ENCODE measurements at places on chromosomes 1 and 21. TPM values are rescaled to one million over a fixed set of nuclear protein-coding genes. Genes with fewer than 3 reads are reported as not detected.
A peak's percentile ranks its signal among the peaks of the same experiment; 100 is the strongest.

DNA sequence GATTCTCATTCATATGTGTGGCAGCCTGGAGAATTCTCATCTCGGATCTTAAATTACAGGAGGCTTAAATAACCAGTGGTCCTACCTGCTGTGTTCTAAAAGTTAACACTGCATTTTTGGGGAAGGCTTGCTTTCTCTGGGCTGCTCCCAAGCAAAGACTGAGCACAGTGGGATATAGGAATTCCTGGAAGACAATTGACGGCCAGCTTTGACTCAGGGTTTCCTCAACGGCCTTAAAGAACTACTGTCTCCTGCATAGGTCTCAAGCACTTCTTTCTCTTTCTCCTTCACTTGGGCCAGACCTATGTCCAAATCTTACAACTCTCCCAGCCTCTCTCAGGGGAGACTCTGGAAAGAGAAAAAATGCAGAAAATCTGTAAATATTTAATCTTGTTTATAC lies 1.0 kb upstream of the KRTAP13-3 start:
- no peaks in the 10 kb centered on the region for H3K4me1 ChIP-seq
- no peak overlapping the region for H3K4me3 ChIP-seq
- H3K36me3 ChIP-seq, result no peaks in the 10 kb centered on the region
- no peak for DNase-seq

- no peak for DNase-seq
- no peak overlapping the region for H3K27ac ChIP-seq
- peak overlapping the region; percentile 30 for H3K4me3 ChIP-seq
- H3K4me1 ChIP-seq, result peaks cover 6% of the 10 kb centered on the region
- H3K36me3 ChIP-seq, result no peaks in the 10 kb centered on the region
These were observed 1.6 kb upstream of the BARHL2 start for GRCh38 chr1:90718411-90719329.

DNA sequence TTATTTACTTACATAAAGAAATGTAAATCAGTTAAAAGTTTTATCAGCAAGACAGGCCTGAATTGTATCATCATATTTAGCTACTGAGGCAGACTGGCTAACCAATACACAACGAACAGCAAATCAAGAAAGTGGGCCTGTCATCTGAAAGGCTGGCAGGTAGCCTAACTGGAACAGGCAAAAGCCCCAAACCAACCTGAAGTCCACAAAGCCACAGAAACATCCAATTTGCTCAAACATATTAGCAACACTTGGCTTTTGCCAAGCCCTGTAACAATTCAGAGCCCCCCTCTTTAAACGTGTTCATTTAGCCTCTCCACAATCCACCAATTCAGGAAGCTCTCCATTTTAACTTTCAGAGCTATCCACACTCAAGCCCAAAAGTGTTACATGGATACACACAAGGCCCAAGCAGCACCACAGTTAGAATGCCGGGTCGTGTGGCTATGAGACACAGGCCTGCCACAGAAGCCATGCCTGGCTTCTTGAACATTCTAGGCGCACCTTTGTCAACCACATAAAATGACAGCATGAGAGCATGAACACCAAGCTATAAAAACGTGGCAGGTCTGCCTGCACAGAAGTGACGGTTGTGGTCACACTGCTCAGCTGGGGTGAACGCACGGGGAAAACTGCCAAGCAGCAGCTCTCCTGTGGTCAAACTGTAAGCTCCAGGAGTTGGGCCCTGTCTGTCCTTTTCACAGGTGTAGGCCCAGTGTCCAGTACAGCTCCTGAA lies 49.3 kb downstream of the CD34 start:
- DNase-seq, result no peak
- no peak overlapping the region for H3K4me3 ChIP-seq
- no peaks in the 10 kb centered on the region for H3K4me1 ChIP-seq
- no peaks in the 10 kb centered on the region for H3K36me3 ChIP-seq
- no peaks in the 10 kb centered on the region for H3K27me3 ChIP-seq

LHX8 gene
- total RNA-seq, result 0.35 TPM

F5 gene
- total RNA-seq, result not detected

COL18A1 gene
- 887 TPM for total RNA-seq

GRCh38 chr1:84991097-84991920 lies 5.6 kb downstream of the MCOLN2 start:
- H3K27ac ChIP-seq, result no peak overlapping the region
- no peak for DNase-seq
- no peaks in the 10 kb centered on the region for H3K36me3 ChIP-seq
- H3K4me1 ChIP-seq, result no peaks in the 10 kb centered on the region
- peaks cover 31% of the 10 kb centered on the region for H3K27me3 ChIP-seq

DNA sequence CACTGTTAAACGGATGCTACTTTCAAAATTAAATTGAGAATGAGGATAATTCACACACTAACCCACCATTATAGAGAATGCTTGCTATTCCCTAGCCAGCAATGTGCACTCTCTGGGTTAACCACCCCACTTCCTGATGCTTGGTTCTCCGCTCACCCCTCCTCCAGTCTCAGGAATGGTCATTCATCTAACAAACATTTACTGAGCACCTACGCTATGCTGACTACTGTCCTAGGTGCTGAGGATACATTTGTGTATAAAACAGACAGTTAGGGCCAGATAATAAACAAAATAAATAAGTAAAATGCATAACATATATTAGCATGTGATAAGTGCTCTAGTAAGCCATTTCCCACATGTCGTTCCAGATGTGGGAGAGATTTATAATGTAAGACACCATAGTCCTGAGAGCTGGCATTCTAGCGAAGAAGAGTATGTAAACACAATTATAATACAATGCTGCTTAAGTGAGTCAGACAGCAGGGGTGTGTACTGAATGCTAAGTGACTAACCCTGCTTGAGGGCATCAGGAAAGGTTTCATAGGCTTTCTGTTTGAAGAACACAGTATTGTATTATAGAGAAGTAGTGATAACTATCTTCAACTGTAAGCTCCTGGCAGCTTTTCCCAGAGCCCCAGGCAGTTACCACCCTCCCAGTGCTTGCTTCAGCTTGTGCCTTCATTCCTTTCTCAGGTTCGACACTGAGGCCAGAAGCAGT lies 126.7 kb upstream of the CACHD1 start:
- peaks cover 14% of the 10 kb centered on the region for H3K4me1 ChIP-seq
- no peak overlapping the region for H3K27ac ChIP-seq
- peak; percentile 26 for DNase-seq
- H3K36me3 ChIP-seq, result no peaks in the 10 kb centered on the region
- no peak overlapping the region for H3K4me3 ChIP-seq

KRTAP12-2 gene
- not detected for total RNA-seq

SPATC1L gene
- 58.8 TPM for total RNA-seq

HLX gene
- total RNA-seq, result 4.5 TPM

DNA sequence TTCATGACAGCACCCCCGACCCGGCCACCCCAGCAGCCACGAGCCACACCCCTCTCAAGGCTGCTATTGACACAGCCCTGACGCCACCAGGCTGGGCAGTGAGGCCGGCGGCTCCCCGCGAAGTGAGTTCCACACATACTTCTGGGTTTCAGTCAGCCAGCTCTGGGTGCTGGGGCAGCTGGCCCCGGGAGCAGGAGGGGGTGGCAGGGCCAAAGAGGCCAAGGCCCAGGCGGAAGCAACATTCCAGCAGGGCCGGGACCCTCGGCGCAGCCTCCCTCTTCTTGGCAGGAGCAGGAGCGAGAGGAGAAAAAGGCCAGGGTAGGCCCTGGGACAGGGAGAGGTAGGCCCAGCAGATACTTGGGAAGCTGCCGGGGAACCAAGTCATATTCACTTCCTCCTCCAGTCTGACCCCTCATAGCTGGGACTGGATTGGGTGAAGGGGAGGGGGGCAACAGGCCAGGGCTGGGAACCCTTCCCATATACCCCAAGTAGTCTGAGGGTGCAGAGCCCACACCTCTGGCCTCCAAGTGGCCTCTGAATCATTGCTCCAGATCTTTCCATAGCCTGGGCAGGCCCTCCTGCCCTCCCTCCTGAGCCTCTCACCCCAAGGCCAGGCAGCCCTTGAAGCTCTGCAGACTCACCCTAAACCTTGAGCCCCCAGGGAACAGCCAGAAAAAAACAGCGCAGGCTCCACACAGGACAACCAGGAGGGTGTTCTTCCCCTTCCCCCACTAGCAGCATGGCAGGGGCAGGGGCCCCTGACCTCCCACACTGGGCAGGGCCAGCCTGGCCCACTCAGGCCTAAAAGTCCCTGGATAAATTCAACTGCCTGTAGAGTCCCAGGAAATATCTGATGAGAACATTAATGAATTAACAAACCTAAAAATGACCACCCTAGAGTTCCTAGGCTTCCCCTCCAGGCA lies 5.7 kb downstream of the HSPG2 start:
- no peaks in the 10 kb centered on the region for H3K27me3 ChIP-seq
- peak overlapping the region; percentile 93 for H3K27ac ChIP-seq
- H3K36me3 ChIP-seq, result no peaks in the 10 kb centered on the region
- no peak overlapping the region for H3K4me3 ChIP-seq

DNA sequence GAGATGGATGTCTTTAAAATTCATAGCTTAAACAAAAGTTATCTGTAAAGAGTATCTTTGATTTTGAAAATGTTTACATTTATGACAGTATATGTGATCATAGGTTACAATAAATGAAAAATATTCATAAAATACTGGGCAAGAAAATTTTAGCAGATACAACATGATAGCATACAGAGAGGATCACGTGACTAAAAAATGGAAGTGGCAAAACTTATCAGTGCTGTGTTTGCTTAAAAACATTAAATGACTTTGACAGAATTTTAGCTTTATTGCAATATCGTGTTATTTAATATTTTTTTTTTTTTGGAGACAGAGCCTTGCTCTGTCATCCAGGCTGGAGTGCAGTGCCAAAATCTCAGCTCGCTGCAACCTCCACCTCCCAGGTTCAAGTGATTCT lies 2294.1 kb downstream of the NCAM2 start:
- no peaks in the 10 kb centered on the region for H3K27me3 ChIP-seq
- no peak overlapping the region for H3K4me3 ChIP-seq
- no peaks in the 10 kb centered on the region for H3K36me3 ChIP-seq
- no peak for DNase-seq

- DNase-seq, result no peak
- no peak overlapping the region for H3K4me3 ChIP-seq
- H3K27me3 ChIP-seq, result no peaks in the 10 kb centered on the region
- H3K36me3 ChIP-seq, result no peaks in the 10 kb centered on the region
- no peak overlapping the region for H3K27ac ChIP-seq
- no peaks in the 10 kb centered on the region for H3K4me1 ChIP-seq
These were observed 9.0 kb downstream of the CLDN19 start for GRCh38 chr1:42730988-42731387.

CD2 gene
- total RNA-seq, result not detected

LCE1C gene
- total RNA-seq, result not detected

DNA sequence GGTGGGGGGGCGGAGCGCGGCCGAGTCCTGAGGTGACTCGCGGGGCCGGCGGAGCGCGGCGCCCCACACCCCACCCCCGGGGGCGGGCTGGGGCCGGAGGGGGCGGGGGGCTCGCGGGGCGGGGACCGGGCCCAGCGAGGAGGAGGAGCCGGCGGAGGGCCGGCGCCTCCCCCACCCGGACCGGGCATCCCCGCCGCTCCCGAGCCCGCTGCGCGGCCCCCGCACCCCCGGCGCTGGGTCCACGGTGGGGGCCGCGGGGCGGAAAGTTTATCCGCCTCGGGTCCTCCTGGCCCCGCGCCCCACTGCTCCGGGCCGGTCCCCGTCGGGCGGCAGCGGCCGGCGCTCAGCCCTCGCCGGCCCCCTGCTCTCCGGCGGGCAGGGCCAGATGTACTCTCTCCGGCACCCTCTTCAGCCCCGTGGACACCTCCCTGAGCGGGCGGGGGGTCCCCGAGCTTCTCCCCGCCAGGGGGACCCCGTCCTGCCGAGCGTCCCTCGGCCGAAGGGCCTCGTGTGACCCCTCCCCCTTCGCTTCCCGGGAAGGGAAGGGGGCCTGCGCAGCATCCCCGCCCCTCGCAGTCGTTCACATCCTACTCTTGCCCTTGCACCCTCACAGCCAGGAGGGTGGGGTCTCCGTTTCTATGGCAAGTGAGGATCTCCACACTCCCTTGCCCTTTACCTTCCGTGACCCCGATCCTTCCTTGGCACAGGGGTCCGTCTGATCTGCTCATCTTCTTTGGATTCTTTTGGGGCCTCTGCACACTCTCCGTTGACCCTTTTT lies 663 bp downstream of the CAMTA1 start:
- peak overlapping the region; percentile 99 for H3K4me3 ChIP-seq
- peak; percentile 73 for DNase-seq
- peak overlapping the region; percentile 94 for H3K27ac ChIP-seq
- H3K36me3 ChIP-seq, result no peaks in the 10 kb centered on the region
- peaks cover 49% of the 10 kb centered on the region for H3K4me1 ChIP-seq
- no peaks in the 10 kb centered on the region for H3K27me3 ChIP-seq

COL16A1 gene
- 120 TPM for total RNA-seq

S100A8 gene
- not detected for total RNA-seq

DNA sequence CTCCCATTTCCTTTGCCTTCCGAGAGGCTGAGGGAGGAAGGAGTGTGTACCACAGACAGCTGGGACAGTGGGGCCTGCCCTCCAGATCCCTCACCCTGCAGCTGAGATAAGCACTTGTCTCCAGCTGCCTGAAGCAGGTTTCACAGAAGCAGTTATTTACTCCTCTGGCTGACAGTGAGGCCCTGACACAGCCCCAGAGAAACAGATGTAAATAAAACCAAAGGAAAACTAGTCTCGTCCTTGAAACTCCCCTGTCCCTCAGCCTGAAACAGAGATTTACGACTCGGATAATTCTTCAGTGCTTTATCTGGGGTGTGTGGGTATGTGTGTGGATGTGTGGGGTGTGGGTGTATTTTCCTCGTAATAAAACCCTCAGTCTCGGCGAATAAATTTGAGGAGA lies 181.1 kb downstream of the IGSF21 start:
- H3K27me3 ChIP-seq, result no peaks in the 10 kb centered on the region
- no peaks in the 10 kb centered on the region for H3K36me3 ChIP-seq
- H3K4me3 ChIP-seq, result no peak overlapping the region
- no peaks in the 10 kb centered on the region for H3K4me1 ChIP-seq
- no peak for DNase-seq
- H3K27ac ChIP-seq, result no peak overlapping the region

DNA sequence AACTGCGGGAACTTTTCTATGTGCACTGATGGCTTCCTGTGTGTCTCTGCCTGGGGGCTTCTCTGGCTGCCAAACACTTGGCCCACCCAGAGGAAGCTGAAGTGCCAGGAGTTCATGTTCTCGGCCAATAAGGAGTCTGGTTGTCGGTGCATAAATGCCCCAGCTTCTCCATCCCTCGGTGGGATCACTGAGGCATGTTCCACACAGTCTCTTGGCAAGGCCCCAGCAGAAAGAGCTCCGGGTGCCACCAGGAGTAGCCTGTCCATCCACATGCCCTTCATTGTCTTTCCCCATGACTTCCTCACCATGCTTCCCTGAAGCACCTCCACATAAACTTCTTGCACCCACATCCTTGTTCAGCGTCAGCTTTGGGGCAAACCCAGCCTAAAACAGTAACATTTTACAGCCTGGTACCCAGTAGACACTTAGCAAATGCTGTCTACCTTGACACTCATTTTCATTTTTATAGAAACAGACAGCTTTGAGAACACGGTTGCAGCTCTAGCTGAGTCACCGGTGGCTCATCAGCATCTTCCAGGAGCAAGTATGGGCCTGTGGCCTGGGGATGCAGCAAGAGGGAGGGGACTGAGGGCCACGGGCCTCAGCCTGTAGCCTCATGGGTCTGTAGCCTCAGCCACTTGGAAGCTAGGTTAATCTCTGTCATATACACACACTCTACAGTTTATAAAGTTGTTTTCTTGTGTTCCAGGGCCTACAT lies 14.8 kb upstream of the CDCP2 start:
- H3K27ac ChIP-seq, result no peak overlapping the region
- H3K36me3 ChIP-seq, result no peaks in the 10 kb centered on the region
- H3K4me1 ChIP-seq, result no peaks in the 10 kb centered on the region
- H3K4me3 ChIP-seq, result no peak overlapping the region

PDE9A gene
- 9.3 TPM for total RNA-seq

- H3K36me3 ChIP-seq, result no peaks in the 10 kb centered on the region
- no peaks in the 10 kb centered on the region for H3K4me1 ChIP-seq
- H3K27ac ChIP-seq, result no peak overlapping the region
- no peak for DNase-seq
- no peaks in the 10 kb centered on the region for H3K27me3 ChIP-seq
- no peak overlapping the region for H3K4me3 ChIP-seq
These were observed 109.2 kb upstream of the IFFO2 start for GRCh38 chr1:19065526-19066247.
